ENCODE measurements at places on chromosomes 3 and 15. TPM values are rescaled to one million over a fixed set of nuclear protein-coding genes. Genes with fewer than 3 reads are reported as not detected.

Gene CELF6
- not detected for total RNA-seq

Gene CFAP20DC
- total RNA-seq: 1.9 TPM

Gene BUB1B
- total RNA-seq: 65.6 TPM

DNA sequence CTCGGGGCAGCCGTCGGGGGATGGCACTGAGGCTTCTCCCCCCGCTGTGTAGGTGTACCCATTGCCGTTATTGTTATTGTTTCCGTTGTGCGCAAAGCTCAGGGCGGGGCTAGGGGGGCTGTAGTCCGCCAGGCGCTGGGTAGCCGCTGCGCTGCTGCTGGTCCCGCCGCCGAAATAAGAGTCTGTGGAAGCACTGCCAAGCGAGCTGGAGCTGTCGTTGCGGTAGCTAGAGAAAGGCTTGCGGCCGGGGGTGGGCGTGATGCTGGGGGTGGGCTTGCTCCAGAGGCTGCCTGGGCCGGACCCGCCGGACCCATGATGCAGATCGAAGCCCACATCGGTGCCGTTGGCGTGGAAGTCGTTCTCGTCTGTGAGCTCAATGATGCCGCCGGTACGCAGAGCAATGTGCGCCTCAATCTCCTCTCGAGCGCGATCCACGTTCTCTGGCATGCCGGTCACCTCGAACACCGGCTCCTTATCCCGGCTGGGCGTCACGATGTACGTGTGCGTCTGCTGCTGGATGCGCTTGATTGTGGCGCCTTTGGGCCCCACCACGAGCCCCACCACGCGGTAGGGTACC is 1.9 kb downstream of the MEX3B start:
- no peak for DNase-seq

- DNase-seq: no peak
Measured at GRCh38 chr15:41825572-41826535, 2.0 kb upstream of the JMJD7 start.

DNA sequence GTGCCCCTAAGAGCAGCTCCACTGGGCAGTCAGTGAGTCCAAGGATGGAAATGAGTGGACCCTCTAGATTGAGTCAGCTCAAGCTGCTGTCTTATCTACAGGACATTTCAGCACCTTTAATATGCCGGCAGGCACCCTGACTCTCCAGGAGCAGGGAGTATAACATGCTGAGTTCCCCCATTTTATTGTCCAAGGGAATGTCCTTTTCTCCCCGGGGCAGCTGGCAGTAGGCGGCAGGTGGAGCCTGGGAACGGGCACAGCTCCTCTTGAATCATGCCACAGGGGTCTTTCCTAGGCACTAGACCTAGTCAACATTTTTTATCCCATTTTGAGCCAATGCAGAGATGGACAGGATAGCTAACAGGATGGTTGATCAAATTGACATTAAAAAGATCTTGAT is 14.8 kb downstream of the WNT7A start:
- DNase-seq: no peak

GRCh38 chr3:73633916-73634344 is 9.2 kb upstream of the PDZRN3 start:
- DNase-seq: no peak

GRCh38 chr3:148309390-148310035 is 388.2 kb upstream of the AGTR1 start:
- DNase-seq: peak; percentile 36

DNA sequence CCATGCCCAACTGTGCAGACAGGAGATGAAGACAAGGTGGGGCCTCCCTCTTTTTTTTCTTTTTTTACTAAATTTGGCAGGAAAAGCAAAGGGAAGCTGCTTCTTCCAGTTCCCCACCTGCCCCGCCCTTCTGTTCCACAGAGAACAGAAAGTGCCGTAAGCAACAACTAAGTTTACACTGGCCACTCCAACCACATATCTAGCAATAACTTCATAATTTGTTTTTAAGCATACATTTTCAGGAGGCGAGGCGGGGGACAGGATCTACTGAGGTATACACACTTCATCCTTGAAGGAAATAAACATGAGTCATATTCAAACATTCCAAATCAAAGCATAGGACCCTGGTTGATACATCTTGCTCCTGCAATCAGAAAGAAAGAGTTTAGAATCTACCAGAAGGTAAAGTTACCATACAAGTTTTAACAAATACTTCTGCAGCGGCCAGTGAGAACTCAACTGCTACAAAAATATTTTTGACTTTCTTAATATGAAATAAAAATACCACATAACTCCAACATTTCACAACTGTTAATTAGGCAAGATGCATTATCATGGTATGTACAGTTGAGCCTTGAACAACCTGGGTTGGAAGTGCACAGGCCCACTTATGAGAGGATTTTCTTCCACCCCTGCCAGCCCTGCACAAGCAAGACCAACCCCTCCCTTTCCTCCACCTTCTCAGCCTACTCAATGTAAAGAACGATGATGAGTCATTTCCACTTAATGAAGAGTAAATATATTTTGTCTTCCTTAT is 50.7 kb downstream of the FOXP1 start:
- DNase-seq: peak; percentile 71

DNA sequence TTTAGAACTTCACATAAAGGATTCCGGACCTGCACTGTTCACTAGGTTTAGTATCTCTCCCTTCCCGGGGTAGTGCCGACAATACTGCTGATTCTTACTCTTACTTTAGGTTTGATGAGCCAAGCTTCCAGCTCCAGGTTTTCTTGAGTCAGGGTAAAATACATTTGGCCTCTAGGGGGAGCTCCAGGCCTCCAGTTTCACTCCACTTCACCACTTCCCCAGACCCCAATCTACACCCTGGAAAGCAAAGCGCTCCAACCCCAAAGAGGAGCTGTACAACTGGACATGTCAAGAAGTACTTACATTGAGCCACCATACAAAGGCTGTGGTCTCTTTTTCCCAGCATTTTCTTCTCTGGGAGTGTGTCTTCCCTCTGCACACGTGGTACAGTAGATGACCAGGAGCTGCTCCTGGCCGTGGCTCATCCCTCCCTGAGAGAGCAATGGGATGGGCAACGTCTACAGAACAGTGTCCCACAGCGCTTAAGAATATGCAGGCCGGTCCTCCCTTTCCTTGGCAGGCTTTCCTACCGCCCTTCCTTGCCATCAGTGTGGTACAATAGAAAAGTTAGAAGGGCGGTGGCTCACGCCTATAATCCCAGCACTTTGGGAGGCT is 93.9 kb upstream of the CCDC80 start:
- peak; percentile 77 for DNase-seq

DNA sequence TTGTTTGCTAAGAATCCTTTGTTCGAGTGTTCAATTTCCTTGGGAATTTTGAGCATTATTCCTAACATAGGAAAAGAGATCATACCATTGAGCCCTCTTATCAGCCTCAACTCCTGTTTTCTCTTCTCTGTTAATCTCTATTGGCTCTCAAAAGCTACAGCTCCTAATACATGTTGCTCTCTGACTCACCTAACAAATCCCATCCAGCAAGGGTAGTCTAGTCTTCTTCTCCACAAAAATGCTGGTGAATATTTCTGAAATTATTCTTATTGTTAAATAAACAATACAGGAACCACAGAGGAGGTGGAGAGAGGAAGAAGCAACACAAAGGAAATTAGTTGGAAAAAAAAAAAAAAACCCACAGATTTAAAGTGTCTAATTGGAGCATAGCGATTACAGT is 325.8 kb upstream of the NAALADL2 start:
- no peak for DNase-seq

- no peak for DNase-seq
Measured at GRCh38 chr3:52531860-52532516, 1.7 kb downstream of the NT5DC2 start.

GRCh38 chr3:46931631-46932331 is 44.8 kb downstream of the CCDC12 start:
- DNase-seq: peak; percentile 62

DNA sequence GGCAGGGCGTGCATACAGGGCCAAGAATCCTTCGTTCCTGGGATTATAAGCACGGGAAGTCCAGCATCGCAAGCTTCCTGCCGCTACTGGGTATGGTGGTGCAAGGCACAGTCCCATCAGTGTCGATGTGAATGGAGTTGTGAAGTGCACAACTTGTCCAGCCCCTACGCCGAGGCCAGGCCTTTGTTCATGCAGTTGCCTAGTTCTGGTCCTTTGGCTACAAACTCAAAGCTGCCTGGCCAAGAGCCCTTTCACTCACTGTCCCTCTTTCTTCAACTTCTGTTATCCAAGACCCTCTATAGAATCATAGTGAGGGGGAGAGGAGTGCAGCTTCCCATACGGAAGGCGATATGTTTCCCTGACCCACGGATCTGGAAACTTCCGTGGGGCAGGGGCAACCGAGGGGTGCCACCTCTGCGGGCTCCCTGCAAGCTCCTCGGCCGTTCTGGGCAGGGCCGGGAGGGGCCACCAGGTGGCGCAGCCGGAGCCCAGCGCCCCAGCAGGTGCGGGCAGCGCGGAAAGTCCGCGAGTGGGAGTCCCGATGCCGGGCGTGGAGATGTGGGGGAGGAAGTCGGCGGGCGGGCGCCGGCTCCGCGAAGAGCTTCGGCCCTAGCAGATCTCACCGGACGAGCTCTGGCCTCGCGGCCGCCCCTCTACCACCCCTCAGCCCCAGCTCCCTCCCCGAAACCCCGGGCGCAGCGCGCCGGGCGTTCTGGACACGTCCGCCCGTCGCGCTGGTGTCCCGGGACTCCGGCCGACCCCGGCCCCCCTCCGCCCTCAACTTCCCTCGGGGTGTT is 693 bp downstream of the RASGRP1 start:
- DNase-seq: peak; percentile 48

- DNase-seq: no peak
Measured at GRCh38 chr3:194606941-194607340, 26.3 kb downstream of the TMEM44 start.

GRCh38 chr15:96406701-96407100 is 76.2 kb downstream of the NR2F2 start:
- no peak for DNase-seq

Measured in endothelial cell of umbilical vein (primary cell).